PC-3 (cell line): ENCODE measurements at places on chromosomes 5 and 9.

- no peak overlapping the region for H3K4me3 ChIP-seq
- H3K36me3 ChIP-seq, result no peaks in the 10 kb centered on the region
- H3K27ac ChIP-seq, result no peak overlapping the region
Observed at GRCh38 chr9:89464300-89464901, 33.5 kb downstream of the SEMA4D start.

DNA sequence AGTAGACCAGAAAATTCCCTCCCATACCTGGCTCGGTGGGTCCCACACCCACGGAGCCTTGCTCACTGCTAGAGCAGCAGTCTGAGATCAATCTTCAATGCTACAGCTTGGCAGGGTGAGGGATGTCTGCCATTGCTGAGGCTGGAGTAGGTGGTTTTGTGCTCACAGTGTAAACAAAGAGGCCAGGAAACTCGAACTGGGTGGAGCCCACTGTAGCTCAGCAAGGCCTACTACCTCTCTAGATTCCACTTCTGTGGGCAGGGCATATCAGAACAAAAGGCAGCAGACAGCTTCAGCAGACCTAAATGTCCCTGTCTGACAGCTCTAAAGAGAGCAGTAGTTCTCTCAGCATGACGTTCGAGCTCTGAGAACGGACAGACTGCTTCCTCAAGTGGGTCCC lies 5.6 kb upstream of the GZMA start:
- H3K4me1 ChIP-seq, result no peaks in the 10 kb centered on the region
- no peaks in the 10 kb centered on the region for H3K27me3 ChIP-seq
- H3K4me3 ChIP-seq, result no peak overlapping the region
- no peaks in the 10 kb centered on the region for H3K36me3 ChIP-seq

DNA sequence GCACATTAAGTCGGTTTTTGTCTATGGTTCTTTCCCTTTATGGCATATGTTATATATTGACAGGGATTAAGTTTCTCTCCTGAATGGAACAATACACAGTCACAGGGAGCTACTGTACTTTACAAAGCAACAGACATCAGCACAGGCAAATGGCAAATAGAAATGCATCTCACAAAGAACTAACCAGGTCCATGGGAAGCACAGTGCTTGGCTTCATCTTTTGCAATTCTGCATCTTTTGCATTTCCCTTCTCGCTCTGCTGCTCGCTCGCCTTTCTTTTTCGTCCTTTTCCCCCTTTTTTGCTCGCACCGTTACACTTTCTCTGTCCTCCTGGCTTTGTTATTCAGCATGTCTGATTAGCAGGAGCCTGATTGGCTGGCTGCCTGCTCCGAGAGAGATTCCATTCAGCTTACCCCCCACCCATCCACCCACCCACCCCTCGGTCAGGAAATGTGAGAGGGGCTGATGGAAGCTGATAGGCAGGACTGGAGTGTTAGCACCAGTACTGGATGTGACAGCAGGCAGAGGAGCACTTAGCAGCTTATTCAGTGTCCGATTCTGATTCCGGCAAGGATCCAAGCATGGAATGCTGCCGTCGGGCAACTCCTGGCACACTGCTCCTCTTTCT lies at the start of gene ADAMTSL1:
TSS of gene ADAMTSL1 (plus strand) at position 502 of the 628 bp plus-strand sequence. CDS start at position 582, 80 bp downstream.
- peaks cover 45% of the 10 kb centered on the region for H3K4me1 ChIP-seq
- DNase-seq, result no peak
- no peaks in the 10 kb centered on the region for H3K36me3 ChIP-seq
- H3K4me3 ChIP-seq, result no peak within 1 kb of the TSS; the same call in 1 of the 2 replicates

DNA sequence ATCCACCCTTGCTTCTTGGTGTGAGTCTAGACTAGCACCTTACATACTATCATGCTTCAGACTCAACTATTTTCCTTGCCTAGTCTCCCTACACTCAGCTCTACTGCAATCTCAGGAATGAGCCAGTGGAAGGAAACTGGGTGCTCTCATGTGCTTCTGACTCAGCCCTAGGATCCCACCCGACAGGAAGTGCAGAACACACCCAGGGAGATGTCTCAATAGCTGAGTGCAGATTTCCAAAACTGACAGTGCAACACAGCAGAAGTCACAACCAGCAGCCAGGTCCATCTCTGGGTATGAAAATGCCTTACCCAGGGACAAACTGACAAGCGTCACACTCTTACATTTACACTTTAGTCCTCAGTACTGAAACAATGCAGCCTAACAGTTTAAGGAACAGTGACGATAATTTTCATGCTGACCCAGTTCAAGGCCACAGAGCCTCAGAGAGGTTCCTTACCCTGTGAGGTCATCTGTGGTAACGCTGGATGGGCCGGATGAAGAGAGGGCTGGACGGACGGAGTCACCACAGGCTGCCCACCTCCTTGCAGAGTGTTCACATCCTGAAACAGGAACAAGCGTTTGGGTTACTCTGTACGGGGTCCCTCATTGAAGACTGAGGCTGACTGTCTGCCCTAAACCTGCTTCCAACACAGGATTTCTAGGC lies 33.0 kb downstream of the FKBP15 start:
- peaks cover 35% of the 10 kb centered on the region for H3K36me3 ChIP-seq
- peak overlapping the region; percentile 40 for H3K27ac ChIP-seq
- H3K4me1 ChIP-seq, result peaks cover 15% of the 10 kb centered on the region
- peak; percentile 65 for DNase-seq
- no peak overlapping the region for H3K4me3 ChIP-seq

DNA sequence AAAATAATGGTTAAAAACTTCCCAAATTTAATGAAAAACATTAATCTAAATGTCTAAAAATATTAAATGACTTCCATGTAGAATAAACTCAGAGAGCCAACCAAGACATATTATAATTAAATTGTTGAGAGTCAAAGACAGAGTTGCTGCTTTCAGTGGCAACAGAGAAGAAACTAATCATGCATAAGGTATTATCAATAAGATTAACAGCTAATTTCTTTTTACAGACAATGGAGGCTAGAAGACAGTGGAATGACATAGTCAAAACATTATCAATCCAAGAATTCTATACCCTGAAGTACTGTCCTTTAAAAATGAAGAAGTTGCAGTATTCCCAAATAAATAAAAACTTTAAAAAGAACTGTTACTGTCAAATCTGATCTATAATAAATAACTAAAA lies 268.7 kb downstream of the IRX2 start:
- no peaks in the 10 kb centered on the region for H3K36me3 ChIP-seq
- no peaks in the 10 kb centered on the region for H3K4me1 ChIP-seq
- no peak overlapping the region for H3K27ac ChIP-seq
- DNase-seq, result no peak
- H3K27me3 ChIP-seq, result no peaks in the 10 kb centered on the region
- H3K4me3 ChIP-seq, result no peak overlapping the region

GRCh38 chr5:8553364-8553763 lies 684.4 kb downstream of the MTRR start:
- no peaks in the 10 kb centered on the region for H3K36me3 ChIP-seq
- H3K4me3 ChIP-seq, result no peak overlapping the region
- no peaks in the 10 kb centered on the region for H3K27me3 ChIP-seq
- no peak for DNase-seq

DNA sequence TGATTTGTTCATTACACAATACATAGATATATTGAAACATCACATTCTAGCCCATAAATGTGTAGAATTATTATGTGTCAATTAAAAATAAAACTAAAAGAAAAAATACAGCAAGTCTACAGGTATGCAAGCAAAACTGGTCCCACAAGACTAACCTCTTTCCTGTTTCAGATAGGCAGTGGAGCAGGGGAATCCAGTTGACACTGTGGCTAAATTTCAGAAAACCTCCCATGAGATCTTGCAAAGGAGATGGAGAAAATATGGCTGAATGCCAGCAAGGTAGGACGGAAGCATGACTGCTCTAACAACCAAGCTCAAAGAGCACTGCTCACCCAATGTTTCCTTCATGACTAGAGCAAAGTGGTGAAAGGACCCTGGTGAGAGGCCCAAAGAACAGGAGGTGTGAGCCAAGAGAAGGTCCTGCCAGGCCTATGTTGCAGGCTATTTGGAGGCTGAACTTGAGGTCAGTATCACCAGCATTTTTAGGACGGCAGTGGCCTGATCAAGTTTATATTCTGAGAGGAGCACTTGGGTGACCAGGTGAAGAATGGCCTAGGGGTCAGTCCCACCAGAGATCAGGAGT lies 1.1 kb upstream of the SH3TC2 start:
- H3K27ac ChIP-seq, result peak overlapping the region; percentile 95
- H3K4me1 ChIP-seq, result peaks cover 58% of the 10 kb centered on the region
- peak overlapping the region; percentile 33 for H3K4me3 ChIP-seq
- peaks cover 18% of the 10 kb centered on the region for H3K36me3 ChIP-seq
- DNase-seq, result peak; percentile 98

DNA sequence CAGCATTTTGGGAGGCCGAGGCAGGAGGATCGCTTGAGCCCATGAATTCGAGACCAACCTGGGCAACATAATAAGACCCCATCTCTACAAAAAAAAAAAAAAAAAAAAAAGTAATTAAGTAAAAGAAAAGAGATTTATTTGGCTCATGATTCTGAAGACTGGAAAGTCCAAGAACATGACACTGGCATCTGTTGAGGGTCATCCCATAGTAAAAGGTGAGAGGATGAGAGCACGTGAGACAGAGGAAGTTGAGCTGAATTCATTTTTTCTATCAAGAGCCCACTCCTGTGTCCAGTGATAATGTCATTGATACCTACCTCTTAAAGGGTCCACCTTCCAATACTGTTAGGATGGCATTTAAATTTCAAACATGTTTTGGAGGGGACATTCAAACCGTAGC lies 19.8 kb downstream of the CREBRF start:
- H3K27me3 ChIP-seq, result no peaks in the 10 kb centered on the region
- H3K27ac ChIP-seq, result no peak overlapping the region
- no peak overlapping the region for H3K4me3 ChIP-seq
- no peak for DNase-seq

DNA sequence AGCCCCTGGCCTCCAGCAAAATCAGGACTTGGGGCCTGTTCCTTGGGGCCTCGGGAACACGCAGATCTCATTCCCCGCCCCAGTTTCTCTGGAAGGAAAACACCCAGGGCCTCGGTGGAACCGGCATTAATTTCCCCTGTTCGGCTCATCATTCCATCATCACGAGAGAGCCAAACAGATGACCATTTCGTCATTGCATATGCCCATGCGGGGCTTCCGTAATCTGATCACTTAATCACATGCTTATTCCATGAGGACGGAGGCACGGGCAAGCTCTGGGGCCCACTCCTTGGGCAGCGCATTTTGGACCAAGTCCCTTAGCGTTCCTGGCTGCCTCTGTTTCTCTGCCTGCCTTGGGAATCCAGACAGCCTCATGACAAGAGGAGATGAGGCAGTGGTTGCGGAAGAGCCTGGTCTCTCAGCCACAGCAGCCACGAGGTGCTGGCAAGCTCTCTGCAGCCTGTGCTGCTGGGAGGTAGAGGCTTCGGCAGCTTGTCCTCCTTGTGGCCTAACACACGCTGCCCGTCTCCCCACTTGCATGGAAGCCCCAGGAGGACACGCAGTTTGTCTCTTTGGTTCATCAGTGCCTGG lies 65.0 kb upstream of the IER5L start:
- H3K4me1 ChIP-seq, result no peaks in the 10 kb centered on the region
- H3K27me3 ChIP-seq, result no peaks in the 10 kb centered on the region
- DNase-seq, result no peak
- no peak overlapping the region for H3K27ac ChIP-seq

GRCh38 chr5:14440223-14440581 lies 141.4 kb upstream of the OTULINL start:
- peaks cover 21% of the 10 kb centered on the region for H3K4me1 ChIP-seq
- no peaks in the 10 kb centered on the region for H3K27me3 ChIP-seq
- H3K27ac ChIP-seq, result no peak overlapping the region
- DNase-seq, result no peak
- no peak overlapping the region for H3K4me3 ChIP-seq

DNA sequence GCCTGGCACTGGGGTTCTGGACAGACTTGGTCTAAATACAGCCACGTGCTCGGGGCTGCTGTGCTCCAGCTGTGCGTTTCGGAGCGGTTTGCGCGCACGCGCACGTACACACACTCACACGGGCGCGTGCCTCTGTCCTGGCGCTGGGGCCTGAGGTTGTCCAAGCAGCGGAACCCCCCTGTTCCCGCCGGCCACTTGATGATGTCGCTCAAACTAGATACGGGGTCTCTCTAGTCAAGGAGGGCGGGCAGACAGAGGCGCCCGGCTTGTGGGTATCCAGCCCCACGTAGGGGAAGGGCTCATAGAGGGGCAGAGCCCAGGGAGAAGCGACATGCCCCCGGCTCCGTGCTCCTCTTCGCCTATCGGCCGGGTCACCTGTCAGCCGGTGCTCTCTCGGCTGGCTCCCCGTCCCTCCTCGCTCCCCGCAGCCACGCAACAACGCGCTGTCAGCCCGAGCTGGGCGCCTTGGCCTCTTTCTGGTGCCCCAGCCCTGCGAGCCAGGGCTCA lies 8.9 kb downstream of the NR2F1-AS1 start:
- no peak overlapping the region for H3K4me3 ChIP-seq
- peaks cover 29% of the 10 kb centered on the region for H3K36me3 ChIP-seq
- peaks cover 10% of the 10 kb centered on the region for H3K4me1 ChIP-seq
- H3K27me3 ChIP-seq, result no peaks in the 10 kb centered on the region
- no peak overlapping the region for H3K27ac ChIP-seq

DNA sequence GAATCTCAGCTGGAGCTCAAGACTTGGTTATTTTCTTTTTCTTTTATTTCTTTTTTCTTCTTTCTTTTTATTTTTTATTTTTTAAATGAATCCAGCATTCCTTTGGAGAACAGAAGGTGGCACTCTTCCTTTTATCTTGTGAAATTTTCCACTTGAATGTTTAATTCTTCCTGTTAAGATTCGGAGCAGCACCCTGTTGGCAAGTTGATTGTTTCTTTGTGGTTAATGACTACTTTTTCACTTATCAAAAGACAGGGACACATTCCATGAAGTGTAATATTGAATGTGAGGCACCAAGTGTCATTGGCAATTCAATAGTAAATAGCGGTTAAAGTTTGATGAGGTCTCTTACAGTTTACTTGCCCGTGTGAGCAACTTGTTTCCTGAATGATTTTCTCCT lies 240.5 kb upstream of the CHD1 start:
- H3K4me1 ChIP-seq, result no peaks in the 10 kb centered on the region
- H3K36me3 ChIP-seq, result no peaks in the 10 kb centered on the region
- DNase-seq, result peak; percentile 47
- no peak overlapping the region for H3K4me3 ChIP-seq
- H3K27ac ChIP-seq, result no peak overlapping the region
- peaks cover 11% of the 10 kb centered on the region; the same call in 1 of the 2 replicates for H3K27me3 ChIP-seq

DNA sequence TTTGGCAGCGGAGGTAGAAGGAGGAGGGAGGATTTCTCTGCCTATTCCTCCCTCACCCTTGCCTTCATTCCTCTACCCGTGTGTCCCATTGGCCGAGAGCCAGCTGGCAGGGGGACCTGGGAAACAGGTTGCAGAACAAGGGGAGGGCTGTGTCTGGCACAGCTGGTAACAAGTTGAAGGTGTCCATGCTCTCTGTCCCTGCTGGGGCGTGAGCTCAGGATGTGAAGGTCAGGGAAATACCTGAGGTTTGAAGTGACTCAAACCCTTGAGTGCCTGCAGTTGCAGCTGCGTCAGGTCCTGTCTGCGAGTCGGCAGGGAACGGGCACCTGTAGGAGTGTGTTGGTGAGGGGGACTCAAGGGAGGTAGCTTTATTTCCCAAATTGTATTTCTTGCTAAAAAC lies 16.2 kb downstream of the MIGA2 start:
- H3K4me3 ChIP-seq, result no peak overlapping the region
- H3K4me1 ChIP-seq, result peaks cover 10% of the 10 kb centered on the region
- H3K27me3 ChIP-seq, result no peaks in the 10 kb centered on the region

- no peak overlapping the region for H3K27ac ChIP-seq
- H3K4me1 ChIP-seq, result peaks cover 16% of the 10 kb centered on the region
- H3K36me3 ChIP-seq, result no peaks in the 10 kb centered on the region
- no peak overlapping the region for H3K4me3 ChIP-seq
- no peak for DNase-seq
Observed at GRCh38 chr5:173050791-173051190, 5.4 kb upstream of the CREBRF start.
